ENCODE measurements at places on chromosomes 6 and 20. TPM values are rescaled to one million over a fixed set of nuclear protein-coding genes. Genes with fewer than 3 reads are reported as not detected.

DNA sequence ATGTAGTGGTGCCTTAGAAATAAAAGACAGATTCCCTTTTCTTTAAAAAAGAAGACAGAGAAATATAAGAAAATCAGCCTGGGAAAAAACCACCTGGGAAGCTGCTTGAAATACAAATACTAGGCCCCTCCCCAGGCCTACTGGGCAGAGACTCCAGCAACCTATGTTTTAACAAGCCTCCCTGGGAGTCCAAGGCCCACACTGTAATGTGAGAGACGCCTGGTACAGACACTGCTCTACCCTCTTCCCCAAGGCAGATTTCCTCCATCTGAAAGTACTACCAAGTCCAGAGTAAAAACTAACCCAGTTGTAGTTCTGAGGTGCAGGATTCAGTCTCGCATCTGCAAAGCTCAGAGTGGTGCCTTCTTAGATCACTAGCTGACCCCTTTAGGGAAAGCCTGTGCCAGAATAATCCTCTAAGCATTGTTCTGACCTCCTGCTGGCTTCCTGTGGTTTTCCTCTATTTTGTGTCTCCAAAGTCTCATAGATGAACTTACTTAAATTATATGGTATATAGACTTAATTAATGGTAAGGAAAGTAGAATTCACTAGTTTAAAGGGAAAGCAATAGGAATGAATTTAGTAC lies 270.2 kb upstream of the SLC35B3 start:
- DNase-seq: no peak

CCDC170 gene
- 1.2 TPM for total RNA-seq

DNA sequence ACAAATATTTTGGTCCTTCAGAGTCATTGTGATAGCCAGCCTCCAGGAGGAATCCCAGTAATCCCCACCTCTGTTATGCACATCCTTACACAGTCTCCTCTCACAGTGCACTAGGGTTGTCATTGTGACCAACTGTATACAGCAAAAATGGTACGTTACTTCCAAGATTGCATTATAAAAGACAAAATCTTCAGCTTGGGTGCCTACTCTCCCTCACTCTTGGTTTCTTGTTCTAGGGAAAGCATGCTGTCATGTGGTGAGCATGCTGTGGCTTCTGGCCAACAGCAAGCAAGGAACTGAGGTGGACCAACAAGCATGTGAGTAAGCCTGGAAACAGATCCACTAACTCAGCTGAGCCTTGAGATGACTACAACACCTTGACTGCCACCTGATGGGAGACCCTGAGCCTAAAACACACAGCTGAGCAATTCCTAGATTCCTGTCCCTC lies 130.1 kb upstream of the DST start:
- DNase-seq: peak; percentile 52

GRCh38 chr6:127096167-127096566 lies 22.3 kb upstream of the RSPO3 start:
- DNase-seq: no peak

- peak; percentile 71 for DNase-seq
Observed at GRCh38 chr6:46440141-46440540, 51.1 kb downstream of the RCAN2 start.

DNA sequence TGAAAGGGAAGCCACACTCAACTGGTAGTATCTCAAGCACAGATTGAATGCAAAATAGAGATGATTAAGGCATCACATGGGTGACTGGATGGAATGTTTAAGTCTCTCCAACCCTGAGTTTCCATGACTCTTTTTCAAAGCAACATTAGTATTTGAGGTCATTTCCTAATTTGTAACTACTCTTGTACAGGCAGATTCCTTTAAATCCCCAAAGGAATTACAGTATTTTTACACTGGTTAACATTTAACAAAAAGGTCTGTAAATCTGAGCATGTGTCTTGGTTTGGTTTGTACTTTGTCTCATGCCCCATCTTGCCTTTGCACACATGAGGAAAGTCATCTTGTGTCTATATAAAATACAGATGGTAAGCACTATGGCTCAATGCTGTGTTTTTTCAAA lies 15.1 kb downstream of the RMND1 start:
- peak; percentile 61 for DNase-seq

MAP1LC3A gene
- 21.2 TPM for total RNA-seq

DNA sequence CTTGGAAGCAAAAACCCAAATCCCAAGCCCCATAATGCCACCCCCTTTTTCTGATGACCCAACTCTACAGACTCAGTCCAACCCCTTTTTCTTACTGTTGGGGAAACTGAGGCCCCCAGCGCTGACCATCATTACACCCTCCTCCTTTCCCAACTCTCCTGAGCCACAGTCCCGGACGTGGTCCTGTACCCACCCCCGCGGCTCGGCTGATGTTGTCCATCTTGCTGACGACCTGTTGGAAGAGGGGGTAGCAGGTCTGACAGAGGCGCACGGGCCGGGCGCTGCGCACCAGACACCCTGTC lies 533 bp downstream of the OSTM1 start:
- peak; percentile 5 for DNase-seq

DNA sequence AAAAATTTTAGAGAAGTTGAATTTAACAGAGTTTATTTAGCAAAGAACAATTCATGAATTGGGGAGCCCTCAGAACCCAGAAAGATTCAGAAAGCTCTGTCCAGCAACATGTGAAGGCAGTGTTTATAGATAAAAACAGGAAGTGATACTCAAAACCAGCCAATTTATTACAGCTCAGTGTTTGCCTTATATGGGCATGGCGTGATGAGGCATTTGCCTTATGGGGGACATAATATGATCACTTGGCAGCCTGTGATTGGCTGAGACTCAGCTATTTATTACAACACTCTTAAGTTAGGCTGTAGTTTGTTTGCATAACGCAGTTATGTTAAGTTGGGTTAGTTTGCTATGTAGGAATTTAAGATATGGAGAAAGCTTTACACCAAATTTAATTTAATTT lies 11.5 kb downstream of the HLA-DPA1 start:
- peak; percentile 58 for DNase-seq

DNA sequence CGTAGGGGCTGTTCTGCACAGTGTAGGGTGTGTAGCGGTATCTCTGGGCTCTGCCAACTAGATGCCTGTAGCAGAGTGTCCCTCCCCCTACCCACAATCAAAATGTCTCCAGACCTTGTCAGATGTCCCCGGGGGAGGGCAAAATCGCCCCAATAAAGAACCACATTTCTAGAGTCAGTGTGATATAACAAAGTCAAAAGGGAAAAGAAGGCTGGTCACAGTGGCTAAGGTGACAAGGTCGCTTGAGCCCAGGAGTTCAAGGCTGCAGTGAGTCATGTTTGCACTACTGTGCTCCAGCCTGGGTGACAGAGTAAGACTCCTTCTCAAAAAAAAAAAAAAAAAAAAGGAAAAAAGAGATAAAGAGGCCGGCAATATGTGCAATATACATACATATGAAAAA lies 11.7 kb upstream of the CEP43 start:
- DNase-seq: no peak

UBE2C gene
- total RNA-seq: 23.1 TPM

RGS17 gene
- total RNA-seq: 0.53 TPM

GRCh38 chr6:40714576-40715564 lies 127.7 kb upstream of the LRFN2 start:
- DNase-seq: no peak

- peak; percentile 60 for DNase-seq
Observed at GRCh38 chr20:2246069-2246491, 49.7 kb upstream of the TGM3 start.

LRRC73 gene
- 0.22 TPM for total RNA-seq

NOL4L gene
- 10.4 TPM for total RNA-seq

HRH3 gene
- total RNA-seq: 0.35 TPM

- DNase-seq: peak; percentile 73
Observed at GRCh38 chr20:48659858-48660257, 167.9 kb downstream of the PREX1 start.

- DNase-seq: no peak
Observed at GRCh38 chr6:130743175-130743574, 84.0 kb upstream of the SMLR1 start.

DEFB132 gene
- not detected for total RNA-seq

BTNL2 gene
- total RNA-seq: not detected

AK9 gene
- 10.5 TPM for total RNA-seq

GRCh38 chr6:3592371-3592941 lies 135.6 kb upstream of the SLC22A23 start:
- DNase-seq: no peak

GRCh38 chr6:34526241-34526972 lies 29.7 kb downstream of the SPDEF start:
- peak; percentile 54 for DNase-seq

TTBK1 gene
- total RNA-seq: under 0.01 TPM

MEP1A gene
- total RNA-seq: not detected

SLC25A27 gene
- 18.6 TPM for total RNA-seq

RAET1L gene
- not detected for total RNA-seq

- peak; percentile 85 for DNase-seq
Observed at GRCh38 chr20:3712279-3712873, at the start of gene SIGLEC1. Gene SIGLEC1 (minus strand): TSS chr20:3712600. CDS start chr20:3707128, 5,472 bp downstream.

- no peak for DNase-seq
Observed at GRCh38 chr20:32963176-32963575, 41.1 kb downstream of the SUN5 start.

- DNase-seq: no peak
Observed at GRCh38 chr20:16974080-16974854, 226.1 kb downstream of the OTOR start.

DNA sequence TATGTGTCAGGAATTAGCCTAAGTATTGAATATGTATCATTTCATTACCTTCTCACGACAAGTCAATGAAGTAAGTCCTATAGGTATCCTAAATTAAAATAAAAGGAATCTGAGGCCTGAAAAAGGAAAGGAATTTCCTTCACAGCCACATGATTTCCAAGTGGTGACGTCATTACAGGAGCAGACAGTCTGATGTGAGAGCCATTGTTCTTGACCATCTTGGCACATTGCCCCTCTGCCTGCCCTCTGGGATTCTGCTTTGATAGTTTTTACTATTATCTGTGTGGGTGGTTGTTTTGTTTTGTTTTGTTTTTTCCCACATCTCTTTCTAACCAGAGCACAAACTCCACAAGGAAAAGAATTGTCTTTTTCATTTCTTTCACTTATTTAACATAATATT lies 219.8 kb upstream of the UFL1 start:
- DNase-seq: no peak
